Fibroblast of skin of left biceps (primary cell): ENCODE measurements at places on chromosomes 6 and 20.
A peak's percentile ranks its signal among the peaks of the same experiment; 100 is the strongest.

DNA sequence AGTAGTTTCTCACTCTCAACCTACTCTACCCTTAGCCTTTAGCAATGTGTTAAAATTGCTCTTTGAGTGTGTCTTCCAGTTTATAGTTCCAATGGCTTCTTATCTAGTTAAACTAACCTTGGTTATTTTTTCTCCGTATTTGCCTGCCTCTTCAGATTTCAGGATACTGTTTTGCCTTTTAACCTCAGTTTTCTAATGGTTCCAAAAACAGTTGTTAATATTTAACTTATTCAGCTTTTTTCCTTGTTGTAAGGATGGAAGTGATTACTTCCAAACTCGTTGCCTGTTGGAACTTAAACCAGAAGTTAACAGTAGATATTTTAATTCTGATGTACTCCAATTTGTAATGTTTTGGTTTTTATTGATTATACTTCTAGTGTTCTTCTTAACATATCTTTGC lies 1574.9 kb downstream of the HACE1 start:
- no peak for DNase-seq

GRCh38 chr6:143998686-143999085 lies 9.4 kb downstream of the PLAGL1 start:
- DNase-seq, result no peak

DNA sequence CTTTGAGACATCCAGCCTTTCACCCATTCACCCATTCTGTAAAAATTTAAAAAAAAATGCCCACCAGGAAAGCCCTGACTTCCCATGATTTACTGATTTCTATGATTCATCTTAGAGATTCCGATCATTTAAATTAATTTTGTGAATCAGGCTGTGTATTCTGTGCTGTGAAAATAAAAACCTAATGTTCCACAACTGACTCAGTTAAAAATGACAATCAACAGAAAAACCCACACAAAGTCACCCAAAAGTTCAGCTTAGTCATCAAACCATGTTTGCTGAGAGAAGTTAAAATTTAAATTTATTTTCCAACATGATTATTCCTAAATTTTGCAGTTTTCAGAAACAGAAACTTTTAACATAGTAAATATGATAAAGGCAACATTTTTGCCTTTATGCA lies 509.9 kb downstream of the TENT5A start:
- DNase-seq, result no peak

DNA sequence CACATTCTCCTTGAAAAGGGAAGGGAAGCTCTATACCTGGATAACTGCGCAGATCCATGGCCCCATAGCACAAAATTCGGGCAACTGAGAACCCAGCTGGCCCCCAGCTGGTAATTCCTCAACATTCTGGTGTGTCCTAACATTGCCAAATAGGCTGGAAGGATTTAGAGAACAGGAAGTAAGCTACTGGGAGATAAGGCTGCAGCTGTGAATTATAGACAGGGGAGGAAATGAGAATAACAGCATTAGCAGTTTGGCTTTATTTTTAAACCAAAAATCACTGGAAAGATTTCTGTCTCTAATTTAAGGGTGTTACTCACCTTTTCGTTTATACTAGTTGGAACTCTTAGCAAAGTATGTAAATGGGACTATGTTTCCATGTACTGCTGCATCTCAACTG lies 97.2 kb downstream of the TULP4 start:
- peak; percentile 42 for DNase-seq

- no peak for DNase-seq
Measured at GRCh38 chr6:118292558-118292957, 255.5 kb upstream of the PLN start.

DNA sequence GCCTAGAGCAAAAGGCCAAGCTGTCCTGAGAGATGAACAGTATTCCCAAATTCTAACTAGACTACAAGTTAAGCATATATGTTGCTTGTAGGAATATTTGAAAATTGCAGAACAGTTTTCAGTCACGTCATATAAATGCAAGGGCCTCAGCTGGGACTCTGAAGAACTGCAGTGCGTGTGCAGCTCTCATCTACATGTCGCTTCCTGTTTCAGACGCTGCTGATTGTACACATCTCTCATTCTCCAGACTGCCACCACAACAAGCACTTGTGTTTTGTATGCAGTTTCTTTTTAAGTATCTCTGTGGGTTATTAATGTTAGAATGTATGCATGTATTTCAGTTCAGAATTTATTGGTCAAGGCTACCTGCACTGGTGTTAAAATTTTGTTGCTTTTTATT lies 119.7 kb downstream of the MAP3K4 start:
- no peak for DNase-seq

GRCh38 chr6:147337921-147338320 lies 133.7 kb downstream of the STXBP5 start:
- DNase-seq, result no peak

DNA sequence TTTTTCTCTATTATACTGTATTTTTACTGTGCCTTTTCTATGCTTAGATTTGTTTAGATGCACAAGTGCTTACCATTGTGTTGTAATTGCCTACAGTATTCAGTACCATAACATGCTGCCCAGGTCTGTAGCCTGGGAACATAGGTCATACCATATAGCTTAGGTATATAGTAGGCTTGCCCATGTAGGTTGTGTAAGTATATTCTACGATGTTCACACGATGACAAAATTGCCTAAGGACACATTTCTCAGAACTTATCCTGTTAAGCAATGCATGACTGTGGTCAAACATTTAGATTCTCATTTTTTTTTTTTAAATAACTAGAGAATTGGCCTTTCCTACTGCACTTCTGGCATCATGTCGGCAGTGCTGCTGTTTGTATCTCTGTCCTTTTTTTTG lies 253.7 kb upstream of the SUPT3H start:
- no peak for DNase-seq

GRCh38 chr20:416950-417800 lies 9.1 kb downstream of the RBCK1 start:
- DNase-seq, result no peak

- peak; percentile 10 for DNase-seq
Measured at GRCh38 chr6:150016324-150017185, 8.8 kb downstream of the RAET1L start.

GRCh38 chr6:35391240-35391968 lies 49.0 kb downstream of the PPARD start:
- DNase-seq, result peak; percentile 66

GRCh38 chr20:20259533-20259932 lies 108.4 kb upstream of the INSM1 start:
- DNase-seq, result no peak

- no peak for DNase-seq
Measured at GRCh38 chr6:160260367-160260766, 1.7 kb upstream of the SLC22A2 start.
